ENCODE measurements at places on chromosomes 4 and X. TPM values are rescaled to one million over a fixed set of nuclear protein-coding genes. Genes with fewer than 3 reads are reported as not detected.

TRIML2 gene
- total RNA-seq: not detected

DNA sequence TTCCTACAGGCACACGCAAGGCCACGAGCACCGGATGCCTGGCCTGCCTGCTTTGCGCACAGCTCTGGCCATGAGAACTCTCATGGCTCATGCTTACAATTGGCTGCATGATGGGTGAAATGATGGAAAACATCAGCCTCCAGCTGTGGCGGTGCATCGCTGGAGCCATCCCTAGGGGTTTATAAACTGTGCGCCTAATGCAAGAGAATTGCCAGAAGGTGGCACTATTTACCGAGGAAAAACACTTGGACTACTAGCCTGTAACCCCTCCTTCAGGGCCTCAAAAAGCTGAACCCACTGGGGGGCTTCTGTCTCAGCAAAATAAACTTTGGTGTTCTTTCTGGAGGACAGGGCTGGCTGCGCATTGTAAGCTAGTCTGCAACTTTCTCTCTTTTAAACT lies 51.9 kb downstream of the PHKA2 start:
- no peak overlapping the region for H3K27ac ChIP-seq
- H3K27me3 ChIP-seq: no peaks in the 10 kb centered on the region
- H3K36me3 ChIP-seq: peaks cover 10% of the 10 kb centered on the region

GRCh38 chr4:143443728-143444127 lies 69.8 kb upstream of the SMARCA5 start:
- no peak overlapping the region for H3K4me3 ChIP-seq
- no peak for DNase-seq
- H3K4me1 ChIP-seq: peaks cover 51% of the 10 kb centered on the region
- H3K36me3 ChIP-seq: peaks cover 33% of the 10 kb centered on the region

SCML1 gene
- 6.8 TPM for total RNA-seq

TCEAL6 gene
- not detected for total RNA-seq

PIR gene
- 13.0 TPM for total RNA-seq

- no peaks in the 10 kb centered on the region for H3K27me3 ChIP-seq
- H3K4me1 ChIP-seq: no peaks in the 10 kb centered on the region
- H3K27ac ChIP-seq: no peak overlapping the region
- DNase-seq: no peak
Measured at GRCh38 chr4:133316909-133317308, 167.8 kb downstream of the PCDH10 start.

PLK4 gene
- 0.49 TPM for total RNA-seq

ADGRG2 gene
- total RNA-seq: 0.16 TPM

VSIG4 gene
- 41.7 TPM for total RNA-seq

DNA sequence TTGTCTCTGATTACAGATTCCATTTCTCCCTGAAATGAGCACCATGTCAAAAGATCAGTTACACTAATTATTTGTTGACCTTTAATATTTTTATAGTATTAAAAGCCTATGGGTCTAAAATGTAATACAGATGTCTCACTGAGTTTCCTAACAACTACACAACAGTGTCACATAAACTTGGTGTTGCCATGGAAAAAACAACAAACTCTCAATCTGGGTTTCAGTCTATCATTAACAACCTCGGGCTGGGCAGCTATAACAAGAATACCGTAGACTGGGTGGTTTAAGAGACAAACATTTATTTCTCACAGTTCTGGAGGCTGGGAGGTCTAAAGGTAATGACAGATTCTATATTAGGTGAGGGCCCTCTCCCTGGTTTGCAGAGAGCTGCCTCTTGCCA lies 407.1 kb downstream of the HNRNPD start:
- H3K4me1 ChIP-seq: no peaks in the 10 kb centered on the region
- H3K36me3 ChIP-seq: no peaks in the 10 kb centered on the region
- peaks cover 4% of the 10 kb centered on the region for H3K27me3 ChIP-seq
- no peak overlapping the region for H3K27ac ChIP-seq
- no peak for DNase-seq

UGT2B7 gene
- total RNA-seq: not detected

- H3K27ac ChIP-seq: no peak overlapping the region
- no peaks in the 10 kb centered on the region for H3K36me3 ChIP-seq
- no peak overlapping the region for H3K4me3 ChIP-seq
- H3K27me3 ChIP-seq: peaks cover 92% of the 10 kb centered on the region
- peak; percentile 44 for DNase-seq
- no peaks in the 10 kb centered on the region for H3K4me1 ChIP-seq
Measured at GRCh38 chr4:8917868-8918783, 46.5 kb upstream of the HMX1 start.

DNA sequence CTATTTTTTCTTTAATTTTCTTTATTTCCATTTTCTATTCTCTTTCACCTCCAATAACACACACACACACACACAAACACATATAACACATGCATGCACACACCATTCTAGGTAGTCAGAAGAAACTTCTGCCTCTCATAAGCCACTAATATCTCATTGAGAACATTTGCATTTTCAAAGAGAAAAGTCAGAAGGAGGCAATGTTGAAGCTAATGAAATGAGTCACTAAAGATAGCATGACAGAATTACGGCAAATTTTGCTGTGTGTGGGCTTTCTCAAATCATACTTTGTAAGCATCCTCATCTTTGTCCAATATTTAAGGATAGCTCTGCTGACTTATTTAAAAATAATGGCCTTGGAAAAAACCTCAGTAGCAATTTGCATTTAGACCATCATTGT lies 291.3 kb downstream of the GUCY2F start:
- H3K27me3 ChIP-seq: no peaks in the 10 kb centered on the region
- no peaks in the 10 kb centered on the region for H3K4me1 ChIP-seq
- no peak overlapping the region for H3K4me3 ChIP-seq

DNA sequence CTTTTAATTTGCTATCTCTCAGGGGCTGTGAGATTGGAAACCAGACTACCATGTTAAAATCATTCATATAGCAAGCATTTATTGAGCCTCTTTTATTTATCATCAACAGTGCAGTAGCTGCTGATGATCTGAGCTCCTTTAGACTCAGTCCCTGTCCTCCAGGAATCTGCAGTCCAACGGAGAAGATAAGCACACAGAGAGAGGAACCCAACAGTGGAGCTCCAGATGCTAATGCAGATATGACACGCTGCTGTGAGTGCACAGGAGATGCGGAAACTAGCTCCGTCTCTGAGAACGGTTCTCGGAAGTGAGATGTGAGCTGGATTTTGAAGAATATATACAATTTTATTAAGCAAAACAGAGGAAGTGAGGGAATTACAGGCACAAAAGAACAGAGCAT lies 35.4 kb downstream of the DCHS2 start:
- no peak for DNase-seq
- H3K4me3 ChIP-seq: no peak overlapping the region
- H3K27ac ChIP-seq: no peak overlapping the region
- no peaks in the 10 kb centered on the region for H3K27me3 ChIP-seq
- H3K36me3 ChIP-seq: no peaks in the 10 kb centered on the region

DNA sequence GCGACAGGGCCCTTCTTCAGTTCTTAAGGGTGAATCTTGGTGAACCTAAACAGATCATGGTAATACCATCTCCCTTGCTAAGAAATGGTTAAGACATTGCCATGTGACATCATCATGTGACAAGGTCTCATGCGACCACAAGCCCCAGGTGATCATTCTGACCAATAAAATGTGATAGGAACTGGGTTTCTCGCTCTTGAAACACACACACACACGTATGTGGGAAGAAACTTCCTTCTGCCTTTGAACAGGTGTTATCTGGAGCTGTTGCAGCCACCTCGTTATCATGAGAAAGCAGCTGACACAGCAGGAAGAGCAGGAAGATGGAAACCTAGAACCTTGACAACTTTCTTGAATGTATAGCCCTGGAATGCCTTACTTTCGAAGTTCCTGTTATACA lies 10.2 kb downstream of the SOD3 start:
- H3K27me3 ChIP-seq: no peaks in the 10 kb centered on the region
- H3K36me3 ChIP-seq: peaks cover 15% of the 10 kb centered on the region
- H3K4me1 ChIP-seq: peaks cover 28% of the 10 kb centered on the region
- DNase-seq: no peak

DNA sequence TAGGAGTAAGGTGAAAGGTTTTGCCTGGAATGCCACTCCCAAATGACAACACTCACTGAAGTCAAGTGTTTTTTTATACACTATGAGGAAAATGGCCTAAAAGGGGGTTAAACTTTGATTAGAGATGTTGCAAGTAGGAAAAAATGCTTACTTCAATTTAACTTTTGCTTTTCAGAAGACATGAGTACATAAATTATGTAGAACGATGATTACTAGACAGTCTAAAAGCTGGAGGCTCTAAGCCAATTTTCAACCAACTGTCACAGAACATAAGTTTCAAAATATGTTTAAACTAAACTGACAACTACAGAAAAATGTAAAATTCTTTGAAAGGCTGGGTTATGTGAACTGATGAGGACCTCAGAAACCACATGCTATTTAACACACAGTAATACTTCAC lies 83.4 kb downstream of the SHISA3 start:
- H3K4me1 ChIP-seq: no peaks in the 10 kb centered on the region
- H3K36me3 ChIP-seq: peaks cover 5% of the 10 kb centered on the region
- no peak for DNase-seq
- H3K27me3 ChIP-seq: no peaks in the 10 kb centered on the region

GRCh38 chrX:74450803-74451449 lies 29.6 kb downstream of the SLC16A2 start:
- no peaks in the 10 kb centered on the region for H3K36me3 ChIP-seq
- no peak for DNase-seq
- H3K4me3 ChIP-seq: no peak overlapping the region
- no peaks in the 10 kb centered on the region for H3K4me1 ChIP-seq
- H3K27me3 ChIP-seq: no peaks in the 10 kb centered on the region
- no peak overlapping the region for H3K27ac ChIP-seq

GRCh38 chrX:150680974-150681373 lies 12.2 kb upstream of the MTMR1 start:
- DNase-seq: no peak
- no peak overlapping the region for H3K27ac ChIP-seq
- no peaks in the 10 kb centered on the region for H3K27me3 ChIP-seq
- H3K4me3 ChIP-seq: no peak overlapping the region

GRCh38 chr4:75003979-75004378 lies 71.1 kb downstream of the PARM1 start:
- H3K36me3 ChIP-seq: no peaks in the 10 kb centered on the region
- no peak overlapping the region for H3K4me3 ChIP-seq
- peak overlapping the region; percentile 79 for H3K27ac ChIP-seq
- DNase-seq: no peak
- H3K27me3 ChIP-seq: no peaks in the 10 kb centered on the region

DNA sequence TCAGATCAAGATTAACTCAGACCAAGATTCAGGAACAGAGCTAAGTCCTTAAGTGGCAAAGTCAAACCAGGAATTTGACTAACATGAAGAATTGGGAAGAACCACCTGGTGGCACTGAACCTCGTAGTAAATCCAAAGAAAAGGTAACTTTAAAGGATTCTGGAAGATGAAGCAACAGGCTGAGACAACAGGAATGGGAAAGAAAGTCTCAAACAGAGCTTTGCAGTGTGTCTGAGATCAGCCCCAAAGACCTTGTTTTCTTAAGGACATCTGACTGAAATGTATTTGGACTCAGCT lies 126.1 kb downstream of the ASB9 start:
- no peak overlapping the region for H3K4me3 ChIP-seq
- no peaks in the 10 kb centered on the region for H3K36me3 ChIP-seq
- no peaks in the 10 kb centered on the region for H3K4me1 ChIP-seq
- no peak for DNase-seq

DNA sequence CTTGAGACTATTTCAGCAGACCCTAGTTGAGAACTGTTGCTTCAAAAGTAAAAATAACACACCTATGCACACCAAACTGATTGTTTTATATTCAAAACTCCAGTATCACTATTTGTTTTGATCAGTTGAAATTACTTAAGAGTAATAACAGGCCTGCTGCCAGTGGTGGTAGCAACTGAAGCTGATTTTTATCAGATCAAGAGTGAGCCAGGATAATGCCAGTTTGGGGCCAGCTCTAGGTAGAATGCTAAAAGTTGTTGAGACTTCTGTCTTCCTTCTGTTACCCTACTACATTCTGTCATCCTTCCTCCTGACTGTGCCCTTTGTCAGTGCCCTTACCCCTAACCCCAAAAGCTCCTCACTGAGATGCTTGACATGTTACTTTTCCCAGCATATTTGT lies 228.7 kb upstream of the SPRY1 start:
- no peaks in the 10 kb centered on the region for H3K27me3 ChIP-seq
- no peak for DNase-seq
- no peaks in the 10 kb centered on the region for H3K36me3 ChIP-seq
- H3K27ac ChIP-seq: no peak overlapping the region
- peaks cover 5% of the 10 kb centered on the region for H3K4me1 ChIP-seq

GRCh38 chr4:1345903-1346780 lies 866 bp upstream of the UVSSA start:
- H3K4me1 ChIP-seq: peaks cover 54% of the 10 kb centered on the region
- H3K27me3 ChIP-seq: no peaks in the 10 kb centered on the region
- peak overlapping the region; percentile 100 for H3K27ac ChIP-seq
- H3K36me3 ChIP-seq: peaks cover 14% of the 10 kb centered on the region

CXCL11 gene
- not detected for total RNA-seq

HMX1 gene
- total RNA-seq: not detected

DNA sequence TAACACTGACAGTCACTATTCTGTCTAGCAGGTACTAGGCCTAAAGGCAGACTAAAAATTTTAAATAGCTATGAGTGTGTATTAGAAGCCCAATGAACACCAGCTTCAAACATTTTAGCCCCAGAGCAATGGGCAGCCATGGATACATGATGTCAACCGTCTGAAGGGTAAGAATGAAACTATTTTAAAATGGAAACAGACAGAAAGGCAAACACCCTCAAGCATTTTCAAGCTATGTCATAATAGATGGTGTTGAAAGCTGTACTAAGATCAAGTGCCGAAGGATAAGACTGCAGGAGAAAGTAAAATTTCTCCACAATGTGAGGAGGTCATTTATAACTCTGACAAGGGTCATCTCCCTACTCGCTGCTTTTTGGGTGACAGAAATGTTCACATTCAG lies 225.0 kb downstream of the COL25A1 start:
- H3K27ac ChIP-seq: no peak overlapping the region
- H3K36me3 ChIP-seq: no peaks in the 10 kb centered on the region
- peaks cover 4% of the 10 kb centered on the region for H3K4me1 ChIP-seq
- DNase-seq: no peak
- no peak overlapping the region for H3K4me3 ChIP-seq

DNA sequence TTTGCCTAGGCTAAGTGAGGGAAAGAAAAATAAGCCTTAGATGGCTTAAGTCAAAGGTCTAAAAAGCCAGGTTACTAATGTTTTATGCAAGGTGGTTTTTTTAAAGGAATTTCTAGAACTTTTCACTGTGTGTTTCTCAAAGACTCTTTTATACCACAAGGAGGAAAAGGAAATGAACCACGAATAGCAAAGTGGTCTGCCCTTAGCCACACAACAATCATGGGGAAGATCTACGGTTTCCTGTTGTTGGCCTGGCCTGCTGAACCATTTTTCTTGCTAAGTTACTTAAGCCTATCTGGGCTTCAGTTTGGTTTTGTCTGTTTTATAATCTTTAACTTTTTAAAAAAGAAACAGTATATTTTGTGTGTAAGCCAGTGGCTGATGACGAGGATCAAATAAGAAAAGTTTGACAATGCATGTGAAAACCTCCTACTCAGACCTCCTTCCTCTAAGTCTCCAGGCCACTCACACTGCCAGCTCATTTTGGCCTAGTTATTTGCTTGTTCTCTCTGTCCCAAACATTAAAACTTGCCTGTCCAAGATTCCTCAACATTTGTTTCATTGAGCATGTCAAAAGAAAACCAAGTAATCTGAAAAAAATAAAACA lies 56.7 kb upstream of the COL25A1 start:
- no peaks in the 10 kb centered on the region for H3K4me1 ChIP-seq
- H3K36me3 ChIP-seq: no peaks in the 10 kb centered on the region
- no peak overlapping the region for H3K27ac ChIP-seq
- no peaks in the 10 kb centered on the region for H3K27me3 ChIP-seq

- no peak overlapping the region for H3K27ac ChIP-seq
- no peak for DNase-seq
- H3K4me1 ChIP-seq: peaks cover 15% of the 10 kb centered on the region
- no peak overlapping the region for H3K4me3 ChIP-seq
- no peaks in the 10 kb centered on the region for H3K36me3 ChIP-seq
Measured at GRCh38 chr4:71537551-71538065, 198.8 kb downstream of the SLC4A4 start.

Data from left ventricle myocardium inferior (tissue), 1 donor.